Lower lobe of right lung (tissue), 2 donors: ENCODE measurements at places on chromosomes 12 and 14. TPM values are rescaled to one million over a fixed set of nuclear protein-coding genes. Genes with fewer than 3 reads are reported as not detected.

DNA sequence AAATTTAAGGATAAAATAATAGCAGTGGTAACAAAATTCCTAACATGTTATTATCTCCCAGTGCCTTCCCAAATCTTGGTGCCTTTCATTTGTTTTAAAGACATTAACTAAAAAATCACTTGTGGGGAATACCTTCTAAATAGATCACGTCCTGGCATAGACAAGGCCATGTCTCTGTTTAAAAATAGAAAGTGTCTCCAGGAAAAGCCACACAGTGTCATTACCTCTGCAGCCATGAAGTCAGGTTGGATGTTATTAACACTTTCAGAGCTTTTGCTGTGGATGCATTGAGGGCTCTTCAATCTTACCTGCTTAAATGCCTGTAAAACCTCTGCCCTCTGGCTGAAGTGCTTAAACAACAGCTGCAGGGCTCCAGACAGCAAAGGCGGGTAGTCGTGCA, 211.1 kb downstream of the ITPR2 start:
- DNase-seq, result no peak

DNA sequence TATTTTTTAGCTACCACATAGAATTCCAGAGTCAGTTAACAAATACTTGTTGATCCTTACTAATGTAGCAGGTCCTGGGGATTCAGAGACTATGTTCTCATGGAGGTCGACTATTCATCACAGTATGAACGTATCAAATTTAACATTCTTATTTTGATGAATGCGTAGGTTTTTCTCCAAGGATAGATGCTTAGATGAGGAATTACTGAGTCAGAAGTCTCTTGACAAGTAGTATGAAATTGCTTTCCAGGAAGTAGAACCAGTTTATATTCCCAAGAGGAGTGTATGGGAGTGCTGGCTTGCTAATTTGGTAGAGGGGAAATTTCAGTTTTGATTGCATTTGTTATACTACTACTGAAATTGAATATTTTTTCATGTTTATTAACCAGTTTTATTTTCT, 42.8 kb upstream of the CRADD start:
- no peak for DNase-seq

DNA sequence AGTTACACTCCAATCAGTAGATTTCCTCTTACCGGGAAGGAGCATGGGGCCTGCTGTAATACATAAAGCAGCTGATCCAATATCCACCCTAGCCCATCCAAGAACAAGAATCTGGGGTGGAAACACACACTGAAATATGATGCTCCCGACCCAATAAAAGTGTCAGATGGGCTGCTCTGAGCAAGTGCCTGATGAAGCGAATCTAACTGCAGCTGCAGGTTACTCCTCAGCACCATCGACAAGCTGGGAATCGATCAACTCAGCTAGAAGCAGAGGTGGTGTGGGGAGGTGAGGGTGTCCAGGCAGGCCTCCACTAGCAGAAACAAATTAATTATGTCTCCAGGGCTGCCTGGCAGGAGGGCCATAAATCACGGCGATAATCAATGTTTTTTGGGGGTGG, 64.0 kb upstream of the WSCD2 start:
- no peak for DNase-seq

GRCh38 chr14:62123961-62124360, 361.7 kb downstream of the SNAPC1 start:
- DNase-seq, result no peak

MLF2 gene
- 108 TPM for total RNA-seq

GRCh38 chr14:76126076-76126475, 25.6 kb upstream of the GPATCH2L start:
- DNase-seq, result no peak
